ENCODE measurements at places on chromosomes 12 and 14. TPM values are rescaled to one million over a fixed set of nuclear protein-coding genes. Genes with fewer than 3 reads are reported as not detected.

TAS2R46 gene
- total RNA-seq, result not detected

KRT77 gene
- total RNA-seq, result not detected

KERA gene
- not detected for total RNA-seq

USP44 gene
- total RNA-seq, result 0.02 TPM

MYH6 gene
- total RNA-seq, result not detected

ESR2 gene
- total RNA-seq, result not detected
